Neural crest cell (in vitro differentiated cells): ENCODE measurements at places on chromosomes 11 and 22.

GRCh38 chr11:23539556-23539955 lies 679.3 kb upstream of the CCDC179 start:
- no peak for DNase-seq

GRCh38 chr11:7489376-7489775 lies 4.1 kb downstream of the OLFML1 start:
- no peak for DNase-seq

- no peak for DNase-seq
Measured at GRCh38 chr11:18723991-18724390, 2.0 kb downstream of the IGSF22 start.

- DNase-seq, result no peak
Measured at GRCh38 chr22:40668611-40669411, 10.5 kb upstream of the MCHR1 start.
